ENCODE measurements at places on chromosomes 1 and 21.
A peak's percentile ranks its signal among the peaks of the same experiment; 100 is the strongest.

GRCh38 chr21:37452227-37452626 is 85.7 kb downstream of the DYRK1A start:
- DNase-seq = no peak

DNA sequence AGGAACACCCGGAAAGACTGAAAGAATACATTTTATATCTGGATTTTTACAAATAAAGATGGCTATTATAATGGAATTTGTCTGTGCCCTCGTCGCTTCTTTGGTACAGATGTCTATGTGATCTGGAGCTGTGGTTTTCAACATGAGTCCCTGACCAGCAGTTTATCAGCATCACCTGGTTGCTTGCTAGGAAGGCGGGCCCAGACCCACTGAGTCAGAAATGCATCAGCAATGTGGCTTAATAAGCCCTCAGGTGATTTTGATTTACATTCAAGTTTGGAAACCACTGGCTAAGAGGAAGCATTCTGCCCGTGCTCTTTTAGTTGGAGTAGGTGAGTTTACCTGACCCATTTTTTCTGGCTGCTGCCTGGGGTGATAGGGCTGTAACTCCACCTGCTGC is 31.7 kb downstream of the ATP1A1 start:
- DNase-seq = no peak

DNA sequence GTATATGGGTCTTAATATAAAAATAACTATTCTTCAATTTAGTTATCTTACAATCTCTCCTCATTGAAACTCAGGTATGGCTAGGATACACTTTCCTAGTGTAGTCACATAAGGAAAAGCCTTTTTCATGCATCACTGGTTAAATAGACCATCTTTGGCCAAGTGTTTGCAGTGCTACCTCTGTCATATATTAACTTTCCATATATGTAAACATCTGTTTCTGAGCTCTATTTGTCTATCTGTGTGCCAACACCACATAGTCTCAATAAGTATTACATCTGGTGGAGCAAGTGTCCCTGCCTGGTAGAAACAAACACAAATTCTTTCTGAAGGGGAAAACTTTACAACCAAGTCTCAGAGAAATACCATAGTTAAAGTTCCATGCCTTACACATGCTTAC is 134.6 kb downstream of the TSEN15 start:
- no peak for DNase-seq

GRCh38 chr1:111571987-111572386 is 47.6 kb upstream of the RAP1A start:
- no peak for DNase-seq

DNA sequence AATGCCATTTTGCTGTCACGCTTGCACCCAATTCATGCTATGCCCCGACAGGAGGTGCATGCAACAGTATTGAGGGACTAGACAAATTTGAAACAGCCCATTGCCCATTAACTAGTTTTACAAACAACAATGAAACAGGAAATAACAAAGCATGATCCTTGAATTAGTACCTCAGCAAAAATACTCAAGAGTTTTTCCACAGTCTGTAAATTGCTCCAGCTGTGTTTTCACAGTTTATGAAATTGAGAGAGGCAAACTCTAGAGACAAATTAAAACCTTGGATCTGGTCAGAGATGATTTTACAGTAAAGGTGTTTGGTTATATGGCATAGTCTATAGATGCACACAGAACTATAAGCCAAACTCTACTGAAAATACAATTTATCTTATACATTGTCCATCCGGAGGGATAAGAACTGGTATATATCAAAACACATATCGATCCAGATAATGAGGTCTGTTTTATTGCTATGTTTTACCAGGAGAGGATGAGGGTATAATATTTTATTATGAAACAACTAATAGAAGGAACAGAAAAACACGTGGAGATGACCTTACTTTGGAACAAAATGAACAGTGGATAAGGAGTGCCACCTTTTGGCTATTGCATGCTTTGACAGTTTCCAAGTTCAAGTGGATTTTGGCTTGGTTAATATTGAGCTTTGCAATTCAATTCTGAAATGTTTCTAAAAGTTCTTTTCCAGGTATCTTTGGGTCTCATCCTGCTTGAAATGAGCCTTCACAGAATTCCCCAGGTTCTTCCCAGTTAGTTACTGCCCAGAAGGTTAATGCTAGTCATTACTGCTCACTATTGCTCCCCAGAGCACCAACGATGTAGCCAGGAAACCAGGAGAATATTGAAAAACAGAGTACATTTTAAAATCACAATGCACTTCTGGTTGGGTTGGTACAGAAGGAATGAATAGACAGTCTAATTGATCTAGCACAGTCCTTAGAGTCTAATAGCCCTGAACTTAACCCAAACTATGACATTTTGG is 45.7 kb downstream of the ZC3H11B start:
- peak; percentile 58 for DNase-seq

- DNase-seq = no peak
These were observed 7.1 kb upstream of the MROH9 start for GRCh38 chr1:170927955-170928840.

DNA sequence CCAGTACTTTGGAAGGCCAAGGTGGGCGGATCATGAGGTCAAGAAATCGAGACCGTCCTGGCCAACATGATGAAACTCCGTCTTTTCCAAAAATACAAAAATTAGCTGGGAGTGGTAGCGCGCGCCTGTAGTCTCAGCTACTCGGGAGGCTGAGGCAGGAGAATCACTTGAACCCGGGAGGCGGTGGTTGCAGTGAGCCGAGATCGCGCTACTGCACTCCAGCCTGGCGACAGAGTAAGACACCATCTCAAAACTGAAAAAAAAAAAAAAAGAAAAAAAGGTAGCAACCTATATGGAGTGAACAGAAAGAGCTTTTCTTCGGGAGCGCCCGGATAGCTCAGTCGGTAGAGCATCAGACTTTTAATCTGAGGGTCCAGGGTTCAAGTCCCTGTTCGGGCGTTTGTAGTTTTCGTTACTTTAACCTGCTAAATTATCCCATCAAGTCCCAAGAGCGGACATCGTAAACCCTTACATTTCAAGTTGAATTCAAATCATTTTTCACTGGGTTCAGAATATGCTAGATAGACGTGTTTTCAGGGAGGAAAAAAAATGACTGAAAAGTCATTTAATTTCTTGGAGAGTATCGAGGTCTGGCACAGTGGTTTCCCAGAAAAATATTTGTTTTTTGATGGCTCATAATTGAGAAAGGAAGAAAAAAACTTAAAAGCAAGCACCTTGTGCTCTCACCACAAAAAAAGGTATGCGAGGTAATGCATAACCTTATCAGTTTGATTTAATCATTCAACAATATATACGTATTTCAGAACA is 9.8 kb upstream of the MDM4 start:
- peak; percentile 81 for DNase-seq

DNA sequence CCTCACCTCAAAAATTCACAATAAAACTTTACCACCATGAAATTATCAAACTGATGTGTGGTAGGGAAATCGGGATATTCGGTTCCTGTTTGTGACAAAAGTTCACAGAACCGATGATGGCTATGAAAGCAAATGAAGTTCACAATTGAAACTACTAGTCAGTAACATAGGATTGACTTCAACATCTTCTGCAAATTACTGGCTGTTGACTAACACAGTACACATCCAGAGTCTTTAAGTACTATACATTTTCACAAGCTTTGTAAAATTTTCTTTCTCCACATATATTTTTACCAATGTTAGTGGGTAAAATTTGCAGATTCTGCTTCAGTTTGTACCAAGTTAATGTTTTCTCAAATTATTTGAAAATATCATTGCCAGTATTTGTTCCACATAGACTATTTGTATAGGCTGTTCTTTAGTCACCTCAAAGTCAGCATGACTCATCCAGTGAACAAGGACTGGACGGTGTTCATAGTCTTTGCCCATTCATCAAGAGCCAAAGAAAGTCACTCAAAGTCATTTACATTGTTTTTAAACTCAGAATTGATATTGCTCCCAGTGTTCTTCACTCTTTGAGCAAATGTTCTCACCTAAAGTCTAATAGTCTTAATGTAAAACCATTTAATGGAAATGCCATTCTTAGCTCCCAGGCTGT is 213.4 kb downstream of the USP25 start:
- DNase-seq = no peak

DNA sequence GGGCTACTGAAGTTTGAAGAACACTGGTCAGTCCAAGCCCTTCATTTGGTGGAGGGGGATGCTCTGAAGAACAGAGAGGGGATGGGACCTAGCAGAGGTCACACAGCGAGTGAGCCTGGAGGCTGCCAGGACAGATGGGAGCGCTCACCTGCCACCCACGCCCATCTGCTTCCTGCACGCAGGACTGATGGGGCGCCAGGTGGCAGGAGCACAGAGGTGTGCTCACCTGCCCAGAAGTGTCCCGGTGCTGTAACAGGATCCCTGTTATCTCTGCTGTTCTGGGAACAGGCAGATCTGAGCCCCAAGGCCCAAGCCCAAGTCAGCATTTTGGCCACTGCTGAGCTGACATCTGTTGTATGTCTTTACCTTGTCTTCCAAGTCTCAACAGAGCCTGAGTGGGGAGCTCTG is 40.5 kb downstream of the EPHB2 start:
- no peak for DNase-seq

- DNase-seq = no peak
These were observed 9.2 kb downstream of the VASH2 start for GRCh38 chr1:212959266-212960220.

GRCh38 chr21:42236014-42236413 is 17.1 kb downstream of the ABCG1 start:
- DNase-seq = no peak

GRCh38 chr1:58608297-58608696 is 31.2 kb upstream of the TACSTD2 start:
- no peak for DNase-seq

GRCh38 chr1:185966471-185966870 is 232.3 kb downstream of the HMCN1 start:
- DNase-seq = no peak

DNA sequence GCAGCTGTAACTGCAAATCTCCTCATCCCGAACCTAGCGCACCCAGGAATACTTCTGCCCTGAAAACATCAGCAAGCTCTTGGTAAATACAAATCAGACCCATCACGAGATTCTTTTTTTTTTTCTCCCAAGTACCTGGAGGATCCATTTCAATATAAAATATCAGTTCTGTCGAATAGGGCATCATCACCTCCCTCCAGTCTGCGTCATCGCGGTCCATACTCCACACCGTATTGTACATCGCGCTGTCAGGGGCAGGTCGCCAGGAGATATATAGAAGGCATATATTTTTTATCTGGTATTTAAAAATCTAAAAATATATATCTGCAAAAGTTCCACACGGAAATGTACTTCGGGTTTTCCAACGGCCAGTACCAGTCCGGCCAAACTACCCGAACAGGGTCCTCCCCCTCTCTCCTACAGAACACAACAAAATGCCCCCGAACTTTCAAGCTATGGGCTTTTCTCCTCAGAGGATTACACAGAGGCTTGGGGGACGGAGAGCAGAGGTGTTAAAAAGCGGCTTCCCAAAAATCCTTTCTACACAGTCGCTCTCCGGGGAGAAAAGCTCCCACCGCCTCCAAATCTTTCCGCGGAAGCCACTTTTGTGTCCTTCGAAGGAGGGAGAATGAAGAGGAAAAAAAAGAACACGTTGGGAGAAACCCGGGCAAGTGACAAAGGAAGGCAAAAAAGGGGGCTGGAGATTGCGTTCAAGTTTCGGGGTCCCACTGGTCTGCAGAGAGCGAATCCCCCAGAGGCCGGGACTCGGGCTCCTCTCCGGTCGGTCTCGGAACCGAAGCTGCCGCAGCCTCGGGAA is 509 bp downstream of the PIK3R3 start:
- no peak for DNase-seq

DNA sequence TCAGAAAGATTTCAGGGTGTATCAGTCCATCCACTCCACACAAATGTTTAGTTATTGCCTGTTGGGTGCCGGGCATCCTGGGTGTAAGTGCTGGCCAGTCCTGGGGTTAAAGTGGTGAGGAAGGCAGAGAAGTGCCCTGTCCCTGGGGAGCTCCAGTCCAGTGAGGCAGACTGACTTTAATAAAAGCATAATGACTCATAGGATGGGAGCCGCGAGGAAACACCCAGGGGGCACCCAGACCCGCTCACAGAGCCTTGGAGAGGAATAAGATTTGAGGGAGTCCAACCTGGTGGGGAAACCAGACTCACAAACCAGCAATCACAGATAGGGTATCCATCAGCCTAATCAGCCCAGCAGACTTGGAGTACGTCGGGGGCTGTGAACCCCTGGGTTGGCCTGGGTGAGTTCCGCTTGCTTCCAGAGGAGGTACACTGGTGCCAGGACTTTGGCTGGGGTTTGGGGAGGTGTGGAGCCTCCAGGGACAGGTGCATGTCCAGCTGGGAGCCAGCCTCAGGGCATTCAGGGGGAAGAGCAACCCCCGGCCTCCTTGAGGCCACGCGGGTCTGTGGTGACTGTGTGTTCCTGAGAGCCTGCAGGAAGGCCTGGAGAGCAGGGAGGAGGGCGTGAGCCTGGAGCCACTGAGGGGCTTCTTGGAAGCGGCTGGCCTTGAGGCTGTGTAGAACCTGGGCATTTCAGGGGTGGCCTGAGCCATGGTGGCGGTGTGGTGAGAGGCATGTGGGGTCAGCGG is 3.7 kb downstream of the PEAR1 start:
- DNase-seq = no peak

DNA sequence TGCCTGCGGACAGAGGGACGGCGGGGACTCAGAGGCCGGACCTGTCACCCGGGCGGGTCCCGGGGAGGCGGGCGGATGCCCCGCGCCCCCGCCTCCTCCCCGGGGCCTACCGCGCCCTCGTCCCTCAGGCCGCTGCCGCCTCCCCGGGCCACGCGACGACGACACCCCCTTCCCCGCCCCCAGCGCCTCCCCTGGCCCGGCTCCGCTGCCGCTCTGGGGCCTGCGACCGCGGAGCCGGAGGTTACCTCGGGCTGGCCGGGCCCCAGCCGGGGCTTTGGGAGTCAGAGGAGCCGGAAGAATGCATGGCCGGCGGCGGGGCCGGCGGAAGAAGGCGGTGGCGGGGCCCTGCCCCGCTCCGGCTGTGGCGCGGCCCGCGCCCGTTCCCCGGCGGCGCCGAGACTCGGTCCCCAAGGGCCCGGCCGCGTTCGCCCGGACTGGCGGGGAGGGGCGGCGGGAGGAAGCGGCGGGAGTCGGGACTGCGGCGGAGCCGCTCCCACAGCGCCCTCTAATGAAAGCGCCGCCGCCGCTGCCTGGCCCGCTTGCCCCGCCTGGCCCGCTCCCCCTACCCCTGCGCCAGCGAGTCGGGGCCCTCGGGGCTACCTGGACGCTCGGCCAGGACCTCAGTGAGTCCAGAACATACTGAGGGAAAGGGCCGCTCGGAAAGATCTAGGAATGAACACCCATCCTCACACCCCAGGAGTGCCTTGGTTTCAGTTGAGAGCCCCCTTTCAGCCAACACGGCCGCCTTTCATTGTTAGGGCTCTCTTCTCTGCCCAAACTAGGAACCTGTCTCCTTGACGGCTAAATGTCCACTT is at the start of gene LPGAT1:
TSS of gene LPGAT1 (minus strand) at position 436 of the 815 bp plus-strand sequence. CDS start 1,467 bp downstream, outside the sequence.
- peak; percentile 42 for DNase-seq

- DNase-seq = peak; percentile 45
These were observed 522 bp downstream of the RC3H1 start for GRCh38 chr1:174021591-174022079.

- no peak for DNase-seq
These were observed 925 bp upstream of the ARHGEF10L start for GRCh38 chr1:17538428-17539117.

GRCh38 chr1:83692524-83693381 is 306.2 kb downstream of the TTLL7 start:
- no peak for DNase-seq

- DNase-seq = no peak
These were observed 98.1 kb downstream of the NEGR1 start for GRCh38 chr1:72184099-72184701.

GRCh38 chr1:5161372-5161771 is 507.0 kb downstream of the AJAP1 start:
- no peak for DNase-seq
